ENCODE measurements at places on chromosomes 1 and 21.

DNA sequence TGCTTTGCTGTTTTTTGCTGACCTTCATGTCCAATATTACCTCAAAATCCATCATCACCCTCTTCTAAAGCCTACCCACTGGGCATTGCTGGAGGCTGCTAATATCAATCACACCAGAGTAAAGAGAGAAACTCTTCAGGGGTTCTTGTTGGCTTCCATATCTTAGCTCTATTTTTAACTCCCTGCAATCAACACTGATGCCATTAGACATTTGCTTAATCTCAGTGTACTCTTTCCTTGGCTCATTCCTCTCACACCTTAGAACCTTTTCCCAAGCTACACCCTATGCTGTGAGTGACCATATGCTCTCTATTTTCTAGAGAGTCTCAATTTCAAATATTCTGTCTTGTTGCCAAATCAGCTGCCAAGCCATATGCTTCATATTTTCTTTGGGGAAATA is 40.6 kb upstream of the RABGAP1L start:
- no peak for DNase-seq

DNA sequence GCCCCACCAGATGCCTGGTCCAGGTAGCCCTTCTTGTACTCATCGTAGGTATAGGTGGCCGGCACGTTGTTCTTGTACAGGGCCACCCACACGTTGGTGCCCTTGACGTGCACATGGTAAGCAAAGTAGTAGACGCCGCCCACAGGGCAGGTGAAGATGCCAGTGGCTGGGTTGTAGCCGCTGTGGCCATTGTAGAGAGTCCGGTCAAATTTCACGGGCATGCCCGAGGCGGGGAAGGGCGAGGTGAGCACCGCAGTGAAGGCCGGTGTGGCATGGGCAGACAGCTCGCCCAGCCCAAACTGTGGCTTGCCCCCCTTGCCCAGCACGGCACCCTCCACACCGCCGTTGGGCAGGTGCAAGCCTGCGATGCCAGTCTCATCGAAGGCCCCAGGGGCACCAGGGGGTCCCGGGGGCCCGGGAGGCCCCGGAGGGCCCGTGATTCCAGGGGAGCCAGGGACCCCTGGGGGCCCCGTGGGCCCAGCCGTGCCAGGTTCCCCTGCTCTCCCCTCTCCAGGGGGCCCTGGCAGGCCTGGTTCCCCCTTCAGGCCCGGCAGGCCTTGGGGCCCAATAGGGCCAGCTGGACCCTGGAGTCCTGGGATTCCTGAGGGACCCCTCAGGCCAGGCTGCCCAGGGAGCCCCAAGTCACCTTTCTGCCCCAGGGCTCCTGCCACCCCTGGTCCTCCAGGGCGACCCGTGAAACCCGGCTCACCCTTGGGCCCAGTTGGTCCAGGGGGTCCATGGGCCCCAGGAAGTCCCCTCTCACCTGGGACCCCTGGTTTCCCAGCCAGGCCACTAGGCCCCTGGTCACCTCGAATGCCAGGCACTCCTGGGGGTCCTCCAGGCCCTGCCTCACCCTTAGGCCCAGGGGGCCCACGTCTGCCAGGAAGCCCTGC is 9.2 kb downstream of the ADPRS start:
- no peak for DNase-seq

GRCh38 chr1:30562559-30562958 is 160.8 kb downstream of the MATN1 start:
- no peak for DNase-seq

DNA sequence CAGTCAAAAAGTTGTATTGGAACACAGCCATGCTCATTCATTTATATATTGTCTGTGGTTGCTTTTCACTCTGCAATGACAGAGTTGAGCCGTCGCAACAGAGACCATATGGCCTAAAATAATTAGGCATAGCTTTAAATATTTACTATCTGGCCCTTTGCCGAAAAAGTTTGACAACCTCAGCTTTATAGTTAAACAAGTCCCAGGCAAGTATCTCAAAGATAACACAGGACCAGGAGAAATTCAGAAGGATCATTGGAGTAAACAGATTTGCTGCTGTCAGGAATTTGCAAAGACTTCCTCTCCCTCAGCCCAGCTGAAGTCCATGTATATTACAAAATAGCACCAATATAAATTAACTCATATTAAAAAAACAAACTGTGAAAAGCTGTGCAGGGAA is 34.4 kb downstream of the NID1 start:
- no peak for DNase-seq

GRCh38 chr1:38827318-38827717 is 32.3 kb downstream of the RRAGC start:
- DNase-seq = no peak

GRCh38 chr1:168365719-168366479 is 85.2 kb downstream of the TBX19 start:
- DNase-seq = no peak

GRCh38 chr1:42931911-42932422 is 26.7 kb downstream of the SLC2A1 start:
- DNase-seq = no peak

GRCh38 chr1:98546319-98546718 is 115.2 kb upstream of the SNX7 start:
- no peak for DNase-seq

- DNase-seq = no peak
Measured at GRCh38 chr1:67458663-67459062, 28.5 kb upstream of the SERBP1 start.

DNA sequence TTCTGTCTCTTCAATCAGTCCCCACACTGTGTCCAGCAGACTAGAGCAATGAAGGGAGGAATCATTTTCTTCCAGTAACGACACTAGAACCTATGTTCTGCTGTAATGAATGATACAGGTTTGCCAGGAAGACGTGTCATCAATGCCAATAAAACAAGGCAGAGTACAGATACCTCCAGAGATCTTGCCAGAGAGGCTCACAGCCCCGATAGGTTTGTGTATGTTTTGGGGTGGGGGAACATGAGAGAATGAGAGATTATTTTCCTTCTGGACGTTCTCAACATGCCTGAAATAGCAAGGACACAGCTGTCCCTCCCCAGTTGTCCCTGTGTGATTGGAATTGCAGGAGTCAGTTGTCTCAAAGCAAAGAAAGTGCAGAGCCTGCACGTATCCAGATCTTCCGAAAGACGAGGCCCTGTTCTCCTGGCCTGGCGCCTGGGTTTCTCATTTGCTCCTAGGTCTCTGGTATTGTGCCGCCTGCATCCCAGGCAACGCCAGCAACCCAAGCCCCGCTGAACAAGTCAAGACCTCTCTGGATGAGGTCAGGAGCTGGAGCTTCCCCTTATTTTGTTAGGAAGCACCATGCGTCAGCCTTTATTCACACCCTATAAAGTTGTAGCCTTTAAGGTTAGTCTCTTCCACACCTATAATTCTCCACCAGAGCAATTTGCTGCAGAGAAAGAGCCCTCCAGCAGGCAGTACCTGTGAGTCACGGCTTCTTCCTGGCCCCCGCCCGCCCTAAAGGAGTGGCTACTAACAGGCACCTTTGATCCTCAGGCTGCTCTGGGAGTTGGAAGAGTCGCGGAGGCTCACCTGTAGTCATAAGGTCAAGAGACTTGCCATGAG is 130.5 kb downstream of the TOMM20 start:
- DNase-seq = no peak

- no peak for DNase-seq
Measured at GRCh38 chr1:227002531-227003049, 62.5 kb downstream of the COQ8A start.

DNA sequence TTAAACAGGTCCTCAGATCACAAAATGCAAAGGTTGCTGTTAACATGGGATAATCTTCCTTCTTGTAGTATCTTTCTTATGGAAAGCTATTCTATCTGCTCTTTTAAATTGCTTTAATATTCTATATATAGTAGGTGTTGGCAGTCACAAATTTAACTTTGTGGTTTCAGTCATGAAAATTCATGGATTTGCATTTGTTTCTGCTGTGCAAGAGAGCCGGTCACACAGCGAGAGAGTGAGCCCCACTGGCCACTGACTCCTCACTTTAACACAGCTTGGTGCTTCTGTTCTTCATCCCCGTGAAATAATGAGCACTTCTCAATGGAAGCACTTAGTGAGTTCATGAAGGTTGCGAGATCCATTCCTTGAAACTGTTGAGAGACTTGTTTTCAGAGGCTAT is 18.1 kb upstream of the BMP8A start:
- DNase-seq = no peak

- DNase-seq = no peak
Measured at GRCh38 chr1:26861889-26862378, 1.0 kb upstream of the SFN start.

- no peak for DNase-seq
Measured at GRCh38 chr1:158830904-158831507, at the start of gene MNDA. MNDA (plus strand) TSS chr1:158831351; CDS start chr1:158842154, 10,803 bp downstream.

GRCh38 chr1:110364221-110364620 is 25.0 kb downstream of the RBM15 start:
- DNase-seq = no peak

DNA sequence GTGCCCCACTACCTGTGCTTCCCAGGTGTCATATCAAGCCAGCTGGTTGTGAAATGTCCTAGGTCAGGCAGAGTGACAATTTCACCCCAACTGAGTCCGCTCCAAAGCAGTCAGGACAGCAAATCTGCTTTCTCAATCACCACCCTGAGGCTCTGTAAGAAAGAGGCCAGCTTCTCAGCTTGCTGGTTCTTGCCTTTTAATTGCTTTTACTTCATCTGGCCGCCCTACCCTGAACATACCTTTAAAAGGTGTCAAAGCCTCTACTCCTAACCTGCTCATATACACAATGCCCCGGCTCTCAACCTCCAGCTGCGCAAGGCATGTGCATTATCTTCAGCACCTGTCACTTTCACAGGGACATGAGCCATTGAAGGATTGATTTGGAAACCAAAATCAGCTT is 581.6 kb downstream of the NPHP4 start:
- DNase-seq = no peak

GRCh38 chr1:228830954-228831481 is 95.7 kb downstream of the RHOU start:
- no peak for DNase-seq

- no peak for DNase-seq
Measured at GRCh38 chr1:11132563-11133293, 33.1 kb upstream of the EXOSC10 start.

GRCh38 chr1:14302025-14302424 is 296.5 kb upstream of the KAZN start:
- no peak for DNase-seq

- peak; percentile 13 for DNase-seq
Measured at GRCh38 chr1:171212607-171213351, 27.7 kb downstream of the FMO2 start.

GRCh38 chr1:77494026-77494425 is 188.4 kb downstream of the ZZZ3 start:
- no peak for DNase-seq

DNA sequence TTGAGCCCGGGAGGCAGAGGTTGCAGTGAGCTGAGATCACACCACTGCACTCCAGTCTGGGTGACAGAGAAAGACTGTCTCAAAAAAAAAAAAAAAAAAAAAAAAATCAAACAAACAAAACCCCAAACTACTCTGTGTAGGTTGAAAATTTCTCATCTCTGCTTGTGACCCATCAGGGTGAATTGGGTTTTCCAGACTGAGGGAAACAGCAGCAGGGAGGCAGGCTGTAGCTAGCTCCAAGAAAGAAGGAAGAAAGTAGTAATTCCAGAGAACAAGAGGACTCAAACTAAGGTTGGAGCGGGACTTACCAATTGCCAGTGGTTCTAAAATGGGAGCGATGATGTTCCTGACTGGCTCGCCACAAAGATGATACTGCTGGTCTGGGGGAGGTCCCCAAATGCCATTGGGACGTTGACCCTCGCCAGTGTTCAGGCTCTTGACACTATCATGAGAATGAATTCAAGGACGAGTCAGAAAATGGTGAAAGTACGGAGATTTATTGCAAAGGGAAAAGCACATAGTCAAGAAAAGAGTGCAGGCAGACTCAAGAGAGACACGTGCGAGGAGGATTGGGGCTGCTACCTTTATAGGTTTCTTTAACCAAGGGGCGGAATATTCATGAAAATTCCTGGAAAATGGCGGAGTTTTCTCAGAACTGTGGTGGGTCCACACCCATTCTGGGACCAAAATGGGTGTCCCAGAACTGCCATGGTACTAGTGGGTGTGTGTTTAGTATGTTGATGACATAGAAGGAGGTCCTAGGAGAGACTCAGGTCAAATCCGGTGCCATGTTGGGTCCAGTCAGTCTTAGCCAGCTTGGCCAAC is 13.4 kb downstream of the AADACL4 start:
- no peak for DNase-seq

DNA sequence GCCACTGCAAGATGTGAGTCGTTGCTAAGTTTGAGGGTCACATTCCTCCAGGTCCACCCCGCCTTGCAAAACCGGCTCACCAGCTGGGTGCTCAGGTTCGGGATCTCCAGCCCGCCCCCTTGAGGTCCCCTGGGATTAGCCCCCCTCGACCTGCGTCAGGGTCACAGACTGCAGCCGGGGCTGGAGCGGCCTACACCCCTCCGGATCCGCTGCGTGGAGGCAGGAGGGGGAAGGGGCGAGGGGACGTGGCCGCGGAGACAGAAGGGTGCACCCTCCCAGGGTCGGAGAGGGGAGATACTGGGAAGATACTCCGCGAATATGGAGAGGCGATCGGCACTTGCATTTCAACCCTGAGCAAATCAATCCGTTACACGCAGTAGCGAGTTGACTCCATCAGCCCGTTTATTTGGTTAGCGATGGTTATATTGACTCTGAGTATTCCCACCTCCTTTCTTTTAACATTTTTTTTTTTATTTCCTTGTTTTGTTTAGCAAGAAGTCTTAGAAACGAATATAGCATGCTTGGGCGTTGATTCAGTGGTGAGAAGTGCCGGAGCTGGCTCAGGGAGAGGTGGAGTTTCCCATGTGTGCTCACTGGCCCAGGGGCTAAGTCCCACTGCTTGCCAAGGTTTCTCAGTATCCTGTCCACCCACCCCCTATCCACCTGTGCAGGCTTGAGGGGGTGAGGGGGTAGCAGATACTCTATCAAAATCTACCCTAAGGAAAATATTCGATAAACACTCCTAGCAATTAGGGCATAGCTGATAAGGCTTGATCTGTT is 997 bp downstream of the IFNAR2 start:
- peak; percentile 74 for DNase-seq

- no peak for DNase-seq
Measured at GRCh38 chr1:234994436-234995295, 134.0 kb downstream of the TOMM20 start.

DNA sequence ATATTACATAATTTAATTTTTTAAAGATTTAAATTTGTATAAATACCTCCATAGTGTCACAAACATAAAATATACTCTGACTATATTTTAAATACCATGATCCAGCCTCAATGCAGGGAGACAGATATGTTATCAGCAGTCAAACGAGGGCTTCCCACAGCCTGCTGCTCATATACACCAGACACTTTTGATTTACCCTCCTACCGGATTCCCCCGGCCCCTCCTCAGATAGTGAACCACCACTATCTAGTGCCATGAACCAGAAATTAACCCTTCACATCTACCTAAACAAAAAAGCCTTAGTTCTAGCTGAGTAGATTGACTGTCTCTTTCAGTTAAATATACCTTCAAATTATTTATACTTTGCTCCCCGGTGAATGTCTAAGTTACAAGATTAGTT is 52.4 kb upstream of the C1orf53 start:
- DNase-seq = no peak

GRCh38 chr1:182670032-182670749 is 14.2 kb downstream of the RGS8 start:
- DNase-seq = no peak

GRCh38 chr1:7705048-7705907 is 65.8 kb upstream of the VAMP3 start:
- peak; percentile 36 for DNase-seq
